ENCODE measurements at places on chromosomes 2 and 18.

DNA sequence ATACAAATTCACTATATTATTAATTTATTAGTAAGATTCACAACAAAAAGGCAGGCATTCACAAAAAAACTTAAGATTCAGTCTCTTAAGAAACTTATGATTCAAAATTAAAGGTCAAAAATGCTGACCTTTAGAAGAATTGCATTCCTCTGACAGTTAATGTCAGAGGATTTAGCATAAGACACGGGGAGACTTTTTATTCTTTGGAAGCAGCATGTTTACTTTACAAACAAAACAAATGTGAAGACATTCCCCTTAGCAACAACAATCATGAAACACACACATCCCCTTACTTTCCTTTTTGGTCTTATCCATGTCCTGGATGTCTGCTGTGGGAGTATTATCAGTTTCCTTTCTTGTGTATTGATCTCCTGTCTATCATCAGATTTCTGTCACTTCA, 117.1 kb downstream of the RAD51AP2 start:
- no peak for DNase-seq

- DNase-seq, result no peak
Measured at GRCh38 chr2:228507231-228507824, 325.8 kb upstream of the SPHKAP start.

DNA sequence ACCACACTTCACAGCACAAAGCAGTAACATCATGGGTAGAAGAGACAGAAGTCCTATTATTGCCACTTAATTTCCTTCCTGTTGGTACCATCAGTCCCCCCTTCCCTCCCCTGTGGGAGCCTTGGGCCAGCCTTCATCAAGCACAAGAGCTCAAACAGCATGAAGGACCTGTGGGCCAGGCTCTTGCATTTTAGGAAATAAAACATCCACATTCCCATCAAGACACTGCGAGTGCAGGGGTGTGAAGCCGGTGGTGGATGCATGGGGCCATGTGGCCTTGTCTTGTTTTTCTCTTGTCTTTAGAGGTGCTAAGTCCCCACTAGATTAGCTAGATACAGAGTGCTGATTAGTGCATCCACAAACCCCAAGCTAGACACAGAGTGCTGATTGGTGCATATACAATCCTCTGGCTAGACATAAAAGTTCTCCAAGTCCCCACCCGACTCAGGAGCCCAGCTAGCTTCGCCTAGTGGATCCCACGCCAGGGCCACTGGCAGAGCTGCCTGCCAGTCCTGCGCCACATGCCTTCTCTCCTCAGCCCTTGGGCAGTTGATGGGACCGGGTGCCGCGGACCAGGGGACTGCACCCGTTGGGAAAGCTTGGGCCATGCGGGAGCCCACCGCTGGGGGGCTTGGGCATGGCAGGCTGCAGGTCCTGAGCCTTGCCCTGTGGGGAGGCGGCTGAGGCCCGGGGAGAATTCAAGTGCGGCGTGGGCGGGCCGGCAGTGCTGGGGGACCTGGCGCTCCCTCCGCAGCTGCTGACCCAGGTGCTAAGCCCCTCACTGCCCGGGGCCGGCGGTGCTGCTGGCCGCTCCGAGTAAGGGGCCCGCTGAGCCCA, 14.7 kb upstream of the PXDN start:
- DNase-seq, result no peak

GRCh38 chr18:48663096-48663930, 124.5 kb downstream of the CTIF start:
- no peak for DNase-seq

GRCh38 chr2:161954103-161954502, 119.9 kb downstream of the DPP4 start:
- DNase-seq, result no peak

- no peak for DNase-seq
Measured at GRCh38 chr18:75369026-75369721, 58.3 kb downstream of the SMIM21 start.

DNA sequence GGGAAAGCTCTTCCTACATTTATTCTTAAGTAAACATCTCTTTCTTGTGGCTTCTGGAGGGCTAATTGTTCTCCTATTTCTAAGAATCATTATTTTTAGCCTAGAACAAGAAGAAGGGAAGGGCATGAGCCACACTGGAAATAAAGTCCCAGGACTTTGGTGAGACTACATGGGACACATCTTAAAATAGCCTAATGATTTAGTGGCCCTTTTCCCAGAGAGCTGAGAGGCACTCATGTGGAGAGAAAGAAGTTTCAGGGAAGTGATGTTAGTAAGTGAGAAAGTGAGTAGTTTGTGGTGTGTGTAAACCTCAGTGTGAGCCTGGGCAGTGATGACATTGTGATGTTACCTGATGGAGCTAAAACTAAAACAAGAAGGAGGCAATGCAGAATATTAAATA, 14.6 kb downstream of the ITGA4 start:
- DNase-seq, result no peak

GRCh38 chr2:231554327-231554726, 24.1 kb upstream of the NMUR1 start:
- no peak for DNase-seq

- no peak for DNase-seq
Measured at GRCh38 chr2:41989501-41990180, 58.2 kb upstream of the PKDCC start.

DNA sequence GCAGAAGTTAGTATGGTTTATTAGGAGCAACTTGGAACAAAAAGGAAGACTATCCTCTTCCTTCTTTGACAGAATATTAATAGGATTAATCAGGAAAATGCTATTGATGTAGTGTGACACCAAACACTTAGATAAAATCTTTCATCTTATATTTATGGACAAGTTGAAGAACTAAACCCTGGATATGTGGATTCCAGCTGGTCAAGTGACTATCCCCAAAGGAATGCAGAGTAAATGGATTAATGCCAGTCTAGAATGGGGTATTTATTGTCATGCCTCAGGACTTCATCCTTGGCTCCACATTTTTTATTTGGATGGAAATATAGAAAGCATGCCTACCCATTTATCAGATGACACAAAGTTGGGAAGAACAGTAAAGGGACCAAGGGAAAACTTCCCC, 124.0 kb upstream of the TTC39C start:
- DNase-seq, result no peak

- DNase-seq, result no peak
Measured at GRCh38 chr18:78080081-78080480, 830.4 kb downstream of the GALR1 start.

GRCh38 chr2:59779571-59779970, 773.9 kb downstream of the BCL11A start:
- no peak for DNase-seq

DNA sequence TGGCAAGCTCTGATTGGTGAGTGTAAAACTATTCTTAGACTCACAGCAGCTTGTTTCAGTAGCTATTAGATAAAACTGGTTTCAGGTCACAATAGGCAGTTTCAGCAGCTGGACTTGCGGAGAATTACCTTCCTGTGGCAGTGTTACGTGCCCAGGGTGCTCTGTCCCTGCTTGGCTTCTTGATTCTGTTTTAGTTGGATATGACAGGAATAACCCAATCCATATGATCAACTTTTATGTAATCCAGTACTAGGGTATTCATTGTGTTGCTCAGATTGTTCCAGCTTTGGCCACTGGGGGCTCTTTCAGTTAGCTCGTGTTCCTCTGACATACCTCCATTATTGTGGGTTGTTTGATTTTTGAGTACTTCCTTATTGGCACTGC, 43.1 kb downstream of the INPP4A start:
- DNase-seq, result no peak

- no peak for DNase-seq
Measured at GRCh38 chr18:29377346-29377745, 1200.4 kb upstream of the CDH2 start.

DNA sequence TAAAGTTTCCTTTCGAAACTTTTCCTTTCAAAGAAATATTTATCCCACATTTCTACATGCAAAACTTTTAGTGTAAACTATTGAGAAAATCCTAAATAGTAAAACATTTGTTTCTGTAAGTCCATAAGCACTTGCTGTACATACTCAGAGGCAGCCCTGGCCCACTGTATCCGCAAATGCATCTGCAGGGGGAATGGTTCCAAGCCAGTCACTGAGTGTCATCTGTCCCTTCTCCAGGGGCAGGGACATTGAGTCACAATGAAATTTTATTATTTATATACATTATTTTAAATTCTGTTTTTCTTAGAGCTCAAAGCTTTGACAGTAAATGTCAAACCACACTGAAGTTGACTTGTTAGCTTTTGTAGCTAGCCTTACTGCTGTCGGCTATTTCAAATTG, 367.2 kb downstream of the MTX2 start:
- DNase-seq, result no peak

GRCh38 chr2:169237286-169237685, 125.0 kb downstream of the LRP2 start:
- no peak for DNase-seq

DNA sequence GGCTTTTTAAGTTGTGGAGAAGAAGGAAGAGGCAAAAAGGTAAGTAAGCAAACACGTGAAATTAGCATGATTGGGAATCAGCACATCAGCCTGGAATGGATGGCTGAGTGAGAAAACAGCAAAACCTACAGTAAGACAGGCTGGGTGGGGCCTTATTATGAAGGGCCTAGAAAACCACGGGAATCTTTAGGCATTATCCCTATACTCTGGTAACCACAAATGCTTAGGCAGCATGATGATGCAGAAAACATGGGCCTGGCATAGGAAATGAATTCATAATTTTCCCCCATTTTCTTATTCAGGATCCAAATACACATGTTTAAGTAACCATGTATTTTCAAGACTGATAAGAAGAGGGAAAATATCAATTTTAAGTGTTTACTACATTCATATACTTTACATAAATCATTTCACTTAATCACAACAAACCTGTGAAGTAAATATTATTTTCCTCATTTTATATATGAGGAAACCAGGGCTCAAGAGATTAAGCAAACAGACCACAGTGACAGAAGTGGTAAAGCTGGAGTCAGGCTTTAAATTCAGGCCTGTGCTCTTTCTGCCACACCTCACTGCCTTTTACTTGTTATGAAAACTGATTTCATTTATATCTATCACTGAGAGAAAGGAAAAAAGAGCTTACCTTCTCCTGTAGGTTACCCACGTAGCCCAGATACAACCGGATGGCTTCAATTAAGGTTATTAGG, 4.0 kb downstream of the TMEM17 start:
- no peak for DNase-seq

DNA sequence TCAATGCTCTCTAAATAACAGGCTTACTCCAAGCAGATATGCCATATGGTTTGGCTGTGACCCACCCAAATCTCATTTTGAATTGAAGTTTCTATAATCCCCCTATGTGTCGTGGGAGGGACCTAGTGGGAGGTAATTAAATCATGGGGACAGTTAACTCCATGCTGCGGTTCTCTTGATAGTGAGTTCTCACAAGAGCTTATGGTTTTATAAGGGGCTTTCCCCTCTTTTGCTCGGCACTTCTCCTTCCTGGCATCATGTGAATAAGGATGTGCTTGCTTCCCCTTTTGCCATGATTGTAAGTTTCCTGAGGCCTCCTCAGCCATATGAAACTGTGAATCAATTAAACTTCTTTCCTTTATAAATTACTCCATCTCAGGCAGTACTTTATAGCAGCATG, 302.7 kb upstream of the ZC3H15 start:
- no peak for DNase-seq

DNA sequence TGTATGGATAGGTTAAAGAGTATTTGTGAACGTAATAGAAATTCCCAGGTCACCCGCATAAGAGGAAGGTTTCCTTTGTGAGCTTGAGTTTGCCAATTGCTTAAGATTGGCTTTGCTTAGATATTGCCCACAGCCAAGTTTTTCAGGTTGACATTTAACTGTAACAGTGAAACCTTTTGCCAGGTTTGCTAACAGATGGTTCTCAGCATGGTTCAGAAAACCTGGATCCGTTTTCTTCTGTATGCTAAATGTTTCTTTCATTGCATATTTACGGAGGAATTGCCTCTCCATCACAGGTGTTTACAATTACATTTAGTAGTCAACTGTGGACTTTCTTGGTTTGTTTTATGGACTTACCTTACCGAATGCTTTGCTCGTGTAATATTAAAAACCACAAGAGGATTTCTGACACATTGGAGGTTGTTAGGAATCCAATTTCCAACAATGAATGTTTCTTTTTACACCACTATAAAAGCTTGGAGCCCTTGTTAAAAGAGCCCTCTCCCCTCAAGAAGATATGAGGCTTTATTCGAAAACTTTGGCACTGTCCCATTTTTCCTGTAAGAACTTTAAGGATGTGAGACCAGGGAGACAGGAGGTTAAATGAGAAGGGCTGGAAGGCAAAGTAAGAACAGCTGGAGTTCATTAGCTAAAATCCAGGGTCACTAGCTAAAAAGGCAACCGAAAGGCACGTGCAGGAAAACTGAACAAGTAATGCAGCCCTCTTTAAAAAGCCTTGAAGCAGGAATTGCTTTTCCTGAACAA, 7.8 kb downstream of the CDK15 start:
- no peak for DNase-seq

DNA sequence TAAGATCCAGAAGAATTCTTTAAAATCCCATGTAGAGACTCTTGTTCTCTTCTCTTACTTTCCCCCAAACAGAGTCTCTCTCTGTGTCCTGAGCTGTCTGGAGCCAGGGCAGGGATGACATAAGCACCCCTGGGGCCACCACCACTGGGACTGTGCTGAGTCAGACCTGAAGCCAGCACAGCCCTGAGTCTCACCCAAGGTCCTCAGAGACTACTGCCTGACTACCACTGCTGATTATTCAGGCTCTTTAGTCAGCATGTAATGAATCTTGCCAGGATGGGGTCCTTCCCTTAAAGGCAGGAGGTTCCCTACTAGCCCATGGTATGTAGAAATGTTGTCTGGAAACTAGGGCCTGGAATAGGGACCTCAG, 34.9 kb upstream of the DYNC1I2 start:
- DNase-seq, result no peak

- DNase-seq, result no peak
Measured at GRCh38 chr2:174846218-174846617, 81.9 kb upstream of the CHRNA1 start.

- no peak for DNase-seq
Measured at GRCh38 chr2:31947871-31948270, 62.9 kb downstream of the MEMO1 start.

DNA sequence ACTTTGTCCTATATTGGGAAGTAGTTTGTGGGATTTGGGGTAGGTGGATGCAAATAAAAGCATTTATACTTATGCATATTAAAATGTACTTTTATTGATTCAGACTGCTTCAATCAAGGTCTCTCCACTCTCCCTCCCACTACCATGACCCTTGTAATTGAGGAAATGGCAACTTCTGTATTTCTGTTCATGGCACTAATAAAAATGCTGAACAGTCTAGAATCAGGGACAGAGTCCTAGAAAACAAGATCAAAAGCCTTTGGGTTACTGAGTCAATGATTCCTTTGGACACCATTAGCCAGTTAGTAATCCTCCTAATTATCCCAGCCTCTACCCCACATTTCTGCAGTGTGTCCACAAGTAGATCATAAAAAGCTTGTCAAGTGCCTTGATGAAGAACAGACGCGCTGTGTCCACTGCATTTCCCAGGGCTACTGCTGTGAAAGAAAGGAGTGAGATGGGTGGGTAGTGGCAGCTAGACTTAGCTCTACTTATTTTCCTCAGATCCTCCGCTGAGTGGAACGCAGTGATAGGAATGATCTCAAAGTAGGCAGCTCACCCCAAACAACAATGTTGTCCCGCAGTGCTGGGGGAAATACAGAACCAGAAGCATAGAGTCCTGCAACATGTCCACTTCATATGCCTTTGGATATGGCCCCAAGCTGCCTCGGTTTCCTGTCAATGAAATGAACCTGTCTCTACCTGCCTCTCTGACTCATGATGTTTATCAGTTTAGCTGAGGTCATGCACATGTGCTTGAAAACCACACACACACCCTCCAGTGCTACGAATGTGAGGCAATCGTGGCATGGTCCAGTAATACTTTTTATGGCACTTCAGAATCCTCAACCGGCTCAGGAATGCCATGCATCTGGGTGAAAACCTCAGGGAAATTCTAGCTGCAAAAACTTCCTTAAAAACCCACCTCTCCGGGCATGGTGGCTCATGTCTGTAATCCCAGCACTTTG, 115.5 kb downstream of the COL6A3 start:
- DNase-seq, result no peak

Measured in activated CD8-positive, alpha-beta memory T cell treated with anti-CD3 and anti-CD28 coated beads, Interleukin-2, amount 50 U/mL, for 48 hours (primary cell).